Stimulated activated CD4-positive, alpha-beta T cell treated with anti-CD3 and anti-CD28 coated beads, Interleukin-1b, Interleukin-23, amount 100 ng/mL, for 48 hours (primary cell): ENCODE measurements at places on chromosomes 12 and 14.

- no peak for DNase-seq
Measured at GRCh38 chr12:27667540-27667939, 28.7 kb upstream of the REP15 start.

- peak; percentile 67 for DNase-seq
Measured at GRCh38 chr12:93785249-93786010, 108.3 kb downstream of the CRADD start.

- no peak for DNase-seq
Measured at GRCh38 chr12:84891106-84891838, 21.3 kb downstream of the SLC6A15 start.

DNA sequence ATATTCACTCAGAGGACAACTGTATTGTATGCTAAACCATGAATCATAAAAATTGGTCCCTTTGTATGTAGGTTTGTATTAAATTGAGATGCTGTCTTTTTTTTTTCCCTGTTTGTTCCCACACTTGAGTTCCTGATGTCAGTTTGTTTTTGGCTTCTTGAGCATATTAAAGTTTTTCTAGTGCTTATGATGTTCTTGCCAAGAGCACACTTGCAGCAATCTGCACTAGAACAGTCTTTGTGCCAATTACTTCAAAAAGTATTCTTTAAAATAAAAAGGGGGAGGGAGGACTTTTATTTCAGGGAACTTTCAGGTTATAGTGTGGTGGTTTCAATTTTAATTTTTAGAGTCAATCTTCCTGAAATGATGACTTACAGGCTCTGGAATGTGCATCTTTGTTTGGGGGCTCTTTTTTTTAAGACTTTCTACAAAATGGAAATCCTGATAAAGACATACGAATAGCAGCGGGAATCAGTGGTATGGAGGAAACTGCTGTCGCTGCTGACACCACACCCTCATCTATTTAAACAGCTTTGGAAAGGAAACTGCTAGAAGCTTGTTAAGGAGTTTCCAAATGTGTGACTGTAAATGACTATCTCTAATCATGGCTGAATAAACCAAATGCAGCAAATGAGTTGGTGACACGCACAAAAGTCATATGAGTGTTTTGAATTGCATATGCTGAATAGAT lies 188.6 kb downstream of the EGLN3 start:
- DNase-seq: no peak

DNA sequence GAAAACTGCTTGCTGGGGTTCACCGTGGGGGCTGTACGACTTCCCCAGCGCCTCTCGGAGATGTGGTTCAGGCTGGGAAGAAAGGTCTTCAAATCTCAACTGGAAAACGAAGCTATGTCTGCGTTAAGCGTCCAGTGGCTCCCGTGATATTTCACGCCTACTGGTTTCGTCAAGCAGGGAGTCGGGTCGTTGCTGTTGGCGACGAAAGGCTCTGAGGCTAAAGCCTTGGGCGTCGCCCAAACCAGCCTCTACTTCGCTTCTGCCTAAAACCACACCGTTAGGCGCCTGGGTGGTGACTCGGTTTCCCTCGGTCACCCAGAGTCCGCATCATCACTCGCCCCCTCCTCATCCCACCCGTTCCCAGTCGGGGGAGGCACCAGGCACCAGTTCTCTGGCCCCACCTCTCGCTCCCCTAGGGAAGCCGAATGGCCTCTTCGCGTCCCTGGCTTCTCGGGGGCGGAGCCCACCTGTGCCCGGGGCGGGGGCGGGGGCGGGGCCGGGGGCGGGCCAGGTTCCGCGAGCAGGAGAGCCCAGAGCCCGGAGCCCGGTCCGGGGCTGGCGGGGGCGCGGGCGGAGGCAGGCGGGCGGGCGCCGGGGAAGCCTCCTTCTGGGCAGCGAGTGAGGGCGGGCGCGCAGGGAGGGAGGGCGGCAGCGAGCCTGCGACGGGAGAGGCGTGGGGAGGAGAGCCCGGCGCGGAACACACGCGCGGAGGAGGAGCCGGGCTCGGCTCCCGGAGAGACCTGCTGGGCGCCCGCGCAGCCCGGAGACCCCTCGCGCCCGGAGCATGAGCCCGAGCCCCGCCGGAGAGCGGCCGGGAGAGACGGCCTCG lies at the start of gene B4GALNT3:
B4GALNT3 (plus strand) TSS at position 510 of the 829 bp plus-strand sequence. CDS start 438 bp downstream, outside the sequence.
- peak; percentile 18 for DNase-seq

DNA sequence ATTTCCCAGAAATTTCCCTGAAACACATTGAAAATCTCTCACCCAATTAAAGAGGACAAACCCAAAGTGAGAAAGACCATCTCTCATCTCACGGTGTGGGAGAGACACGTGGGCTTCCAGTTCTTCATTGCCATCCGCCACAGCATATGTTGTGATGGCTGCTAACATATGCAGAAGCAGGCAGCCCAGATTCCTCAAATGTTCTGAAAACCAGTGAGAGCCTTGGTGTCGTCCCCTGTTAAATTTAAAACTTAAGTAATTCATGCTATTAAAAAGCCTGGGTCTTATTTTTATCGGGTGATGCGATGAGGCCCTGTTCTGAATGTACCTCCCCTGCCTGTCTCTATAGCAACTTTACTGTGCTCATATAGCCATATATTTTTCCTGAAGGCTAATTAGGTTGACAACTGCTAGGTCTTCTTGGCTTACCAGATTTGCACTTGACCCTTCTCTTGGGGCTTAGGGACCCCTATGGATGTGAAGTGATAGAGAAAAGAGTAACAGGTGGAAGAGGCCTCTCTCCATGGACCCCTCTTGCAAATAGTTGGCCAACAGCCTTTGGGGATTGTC lies 2.8 kb upstream of the FGF6 start:
- DNase-seq: no peak

DNA sequence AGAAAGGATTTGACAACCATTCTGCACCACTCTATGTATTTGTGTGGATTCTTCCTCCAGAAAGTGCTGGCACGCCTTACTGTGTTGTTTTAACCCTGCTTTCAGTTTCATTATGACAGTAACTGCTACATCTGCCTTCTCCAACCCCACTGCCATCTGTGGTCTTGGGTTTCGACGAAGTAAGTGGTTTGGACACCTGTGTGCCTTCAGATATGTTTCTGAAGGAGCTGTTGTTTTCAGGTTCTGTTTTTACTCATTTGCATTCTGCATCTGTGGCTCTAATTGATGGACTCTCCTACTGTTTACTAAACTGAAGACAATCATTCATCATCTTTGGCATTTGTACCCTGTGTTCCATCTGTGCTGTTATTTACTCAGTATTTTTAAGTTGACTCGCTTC lies 4.1 kb downstream of the TSHR start:
- peak; percentile 66 for DNase-seq

GRCh38 chr12:46562625-46563225 lies 190.2 kb upstream of the SLC38A2 start:
- no peak for DNase-seq

GRCh38 chr14:89720741-89721729 lies 233.5 kb downstream of the EFCAB11 start:
- peak; percentile 71 for DNase-seq

- no peak for DNase-seq
Measured at GRCh38 chr12:52193991-52194390, 2.2 kb upstream of the KRT80 start.

GRCh38 chr12:111366075-111366474 lies 2.8 kb downstream of the PHETA1 start:
- DNase-seq: no peak

DNA sequence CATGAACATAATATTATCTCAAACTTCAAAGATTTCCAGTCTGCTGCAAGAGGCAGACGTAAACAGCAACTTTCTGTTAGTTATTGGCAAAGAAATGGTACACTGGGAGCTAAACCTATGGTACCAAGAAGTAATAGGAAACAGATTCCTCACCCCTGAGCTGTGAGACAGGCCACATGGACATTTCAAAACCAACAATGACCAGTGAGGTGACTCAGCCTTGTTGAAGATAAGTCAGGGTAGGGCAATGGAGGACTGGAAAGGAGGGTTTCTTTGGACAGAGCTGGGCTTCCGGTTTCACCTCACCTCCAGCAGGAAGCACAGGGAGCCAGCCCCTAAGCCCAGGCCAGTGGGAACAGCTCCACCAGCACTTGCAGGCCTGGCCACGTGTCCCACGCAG lies 1320.5 kb downstream of the AACS start:
- no peak for DNase-seq

DNA sequence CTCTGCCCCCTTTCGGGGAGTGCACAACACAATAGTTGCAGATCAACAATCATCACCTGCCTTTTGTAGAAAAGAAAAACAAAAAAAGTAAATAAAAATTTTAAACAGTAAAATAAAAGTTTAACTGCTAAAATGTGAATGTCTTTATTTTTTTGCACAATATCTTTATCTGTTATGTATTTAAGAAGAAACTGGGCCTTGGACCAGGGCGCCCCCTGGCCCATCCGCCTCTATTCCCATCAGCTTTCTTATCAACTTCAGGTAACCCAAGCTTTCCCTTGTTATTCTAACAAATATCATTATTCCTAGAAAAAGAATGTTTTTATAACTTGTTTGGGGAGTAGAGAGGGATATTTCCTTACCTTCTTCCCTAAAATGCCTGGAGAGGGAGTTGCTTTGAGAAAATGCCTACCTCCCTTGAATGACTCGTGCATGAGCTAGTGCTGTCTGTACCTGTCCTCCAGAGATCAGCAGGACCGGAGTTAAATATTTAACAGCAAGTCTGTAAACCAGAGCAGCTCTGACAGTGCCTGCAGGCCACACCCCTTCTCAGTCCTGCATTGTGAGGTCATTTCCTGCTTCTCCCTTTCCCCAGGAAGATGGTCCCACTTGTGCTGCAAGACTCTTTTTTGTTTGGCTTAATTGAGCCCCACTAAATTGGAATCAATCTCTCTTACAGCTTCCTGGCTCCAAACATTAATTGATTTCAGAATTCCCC lies 192.8 kb upstream of the RGS6 start:
- no peak for DNase-seq

DNA sequence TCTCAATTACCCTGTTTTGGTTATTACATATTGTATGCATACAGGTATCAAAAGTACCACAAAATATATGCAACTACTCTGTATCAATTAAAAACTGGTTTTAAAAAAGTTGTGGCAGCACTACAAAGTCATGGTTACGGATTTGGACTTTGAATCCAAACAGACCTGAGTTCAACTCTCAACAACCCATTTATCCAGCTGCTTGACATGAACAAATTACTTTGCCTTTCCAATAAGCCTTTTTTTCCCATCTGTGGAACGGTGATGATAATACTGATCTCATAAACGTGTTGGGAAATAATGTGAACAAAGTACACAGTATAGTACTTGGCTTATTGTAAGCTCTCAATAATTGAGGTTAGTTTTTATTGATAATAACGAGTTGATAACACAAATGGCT lies 85.0 kb downstream of the MNAT1 start:
- DNase-seq: no peak

- DNase-seq: no peak
Measured at GRCh38 chr12:38527631-38528030, 211.1 kb downstream of the ALG10B start.

DNA sequence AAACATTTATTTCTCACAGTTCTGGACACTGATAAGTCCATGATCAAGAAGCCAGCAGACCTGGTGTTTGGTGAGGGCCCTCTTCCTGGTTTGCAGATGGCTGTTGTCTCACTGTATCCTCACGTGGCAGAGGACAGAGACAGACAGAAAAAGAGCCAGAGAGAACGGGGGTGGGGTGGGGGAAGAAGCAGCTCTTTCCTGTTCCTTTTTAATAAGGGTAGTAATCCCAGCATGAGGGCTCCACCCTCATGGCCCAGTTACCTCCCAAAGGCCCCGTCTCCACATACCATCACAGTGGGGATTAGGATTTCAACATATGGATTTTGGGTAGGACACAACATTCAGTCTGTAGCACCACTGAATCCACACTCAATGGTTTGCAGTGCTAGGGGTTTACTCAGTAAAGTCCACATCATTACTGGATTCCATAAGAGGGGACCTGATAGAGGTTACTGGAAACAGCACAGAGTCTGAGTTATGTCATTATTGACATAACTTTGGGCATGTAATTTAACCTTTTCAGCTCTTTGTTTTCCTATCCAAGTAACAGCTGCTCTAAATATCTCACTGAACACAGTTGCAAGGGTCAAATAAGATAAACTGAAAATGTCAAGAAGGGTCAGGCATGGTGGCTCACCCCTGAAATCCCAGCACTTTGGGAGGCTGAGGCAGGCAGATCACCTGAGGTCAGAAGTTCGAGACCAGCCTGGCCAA lies 53.2 kb downstream of the RPAP3 start:
- no peak for DNase-seq

DNA sequence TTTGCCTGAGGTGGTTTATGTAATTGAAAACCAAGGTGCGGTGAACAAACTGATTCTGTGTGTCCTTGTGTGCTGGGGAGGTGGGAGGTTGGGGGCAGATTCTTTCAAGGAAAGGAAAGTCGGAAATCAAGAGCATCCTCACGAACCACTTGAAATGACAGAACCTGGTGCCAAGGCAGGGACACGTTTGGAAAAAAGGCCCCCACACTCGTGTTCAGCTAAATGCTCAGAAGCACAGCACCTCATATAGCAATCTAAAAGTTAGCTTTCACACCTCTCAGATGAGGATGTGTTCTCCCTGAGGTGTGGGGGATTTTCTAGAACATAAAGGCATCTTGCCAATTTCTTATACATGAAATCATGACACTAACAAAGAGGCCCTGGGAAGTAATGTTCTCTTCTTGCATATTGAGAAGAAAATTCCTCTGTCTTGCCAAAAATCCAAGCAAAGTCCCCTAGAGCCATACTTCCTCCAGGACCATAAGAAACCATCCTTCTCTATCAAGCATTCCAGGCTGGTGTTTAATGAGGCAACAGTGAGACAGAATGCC lies 119.6 kb downstream of the PLXNC1 start:
- DNase-seq: no peak

DNA sequence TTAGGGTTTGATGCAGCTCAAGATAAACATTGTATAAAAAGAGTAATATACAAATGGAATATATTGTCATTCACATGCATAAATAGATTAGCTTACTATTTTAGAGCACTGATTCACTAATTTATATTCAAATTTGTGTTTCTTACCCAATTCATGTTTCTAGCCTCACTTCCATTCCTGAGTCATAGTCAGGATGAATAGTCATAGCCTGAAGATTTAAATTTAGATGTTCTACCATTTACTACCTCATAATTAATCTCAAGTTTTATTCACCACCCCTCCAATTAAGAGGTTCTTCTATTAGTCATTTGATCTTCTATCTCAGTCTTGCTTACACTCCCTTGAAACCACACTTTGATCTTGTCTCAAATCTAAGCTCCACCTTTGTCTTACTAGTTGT lies 38.7 kb downstream of the ANO4 start:
- DNase-seq: no peak

DNA sequence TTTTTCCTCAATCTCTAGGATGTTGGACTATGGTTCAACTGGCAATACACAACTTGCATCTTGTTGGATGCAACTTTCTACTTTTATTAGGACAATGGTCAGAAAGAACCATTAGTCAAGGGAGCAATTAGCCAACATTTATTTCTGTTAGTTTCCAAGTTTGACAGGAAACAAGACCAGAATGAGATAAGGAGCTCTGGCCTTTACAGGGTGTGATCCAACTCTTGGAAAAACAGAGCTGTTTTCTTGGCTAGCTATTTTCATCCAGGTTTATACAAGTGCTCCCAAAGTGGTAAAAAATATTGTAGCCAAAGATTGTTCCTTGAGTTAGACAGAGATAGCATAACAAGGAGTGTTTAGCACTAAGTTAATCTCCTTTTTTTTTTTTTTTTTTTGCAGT lies 3.9 kb upstream of the SYNE2 start:
- DNase-seq: no peak
